Stimulated activated CD8-positive, alpha-beta memory T cell treated with anti-CD3 and anti-CD28 coated beads, Interleukin-4, amount 100 ng/mL, for 24 hours (primary cell): ENCODE measurements at places on chromosomes 12 and 14.

- DNase-seq, result no peak
Observed at GRCh38 chr12:31951939-31952338, 7.3 kb upstream of the RESF1 start.

DNA sequence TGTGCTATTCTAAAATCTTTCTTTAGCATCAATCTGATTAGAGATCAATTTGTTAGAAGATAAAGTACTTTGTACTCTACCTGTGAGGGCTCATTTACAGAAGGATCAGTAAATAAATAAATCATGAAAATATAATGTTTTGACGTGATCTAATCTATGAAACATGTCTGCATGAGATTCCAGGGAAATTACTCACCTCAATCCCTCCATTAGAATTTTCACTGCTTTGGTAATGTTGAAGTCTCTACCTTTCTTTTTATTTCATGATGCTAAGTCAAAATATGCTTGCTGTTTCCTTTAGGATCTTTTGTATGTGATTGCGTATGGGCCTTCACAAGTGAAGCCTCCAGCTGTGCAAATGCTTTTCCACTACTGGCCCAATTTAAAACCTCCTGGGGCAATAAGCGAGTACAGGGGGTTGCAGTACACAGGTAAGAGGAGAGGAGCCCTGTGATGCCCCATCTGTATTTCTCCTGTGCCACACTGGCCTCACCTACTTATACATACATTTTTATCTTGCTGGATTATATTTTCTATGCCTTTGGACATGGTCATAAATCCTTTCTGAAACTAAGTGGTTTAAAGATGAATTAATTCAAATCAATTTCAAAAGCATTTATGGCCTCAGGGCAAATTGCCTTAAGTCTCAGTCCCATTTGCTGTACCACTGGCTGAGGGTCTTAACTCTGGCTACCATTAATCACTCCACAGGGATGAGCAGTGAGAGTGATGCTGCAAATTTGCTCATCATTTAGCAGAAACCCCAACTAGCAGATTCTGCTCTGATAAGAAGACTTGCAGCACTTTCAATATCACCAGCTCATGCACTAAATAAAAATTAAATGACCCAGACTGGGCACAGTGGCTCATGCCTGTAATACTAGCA is 66.4 kb downstream of the UNC79 start:
- DNase-seq, result no peak

GRCh38 chr12:92276276-92276675 is 130.6 kb upstream of the BTG1 start:
- DNase-seq, result no peak

GRCh38 chr12:21580748-21581516 is 23.7 kb downstream of the GYS2 start:
- no peak for DNase-seq
